ENCODE measurements at places on chromosomes 4 and X.

DNA sequence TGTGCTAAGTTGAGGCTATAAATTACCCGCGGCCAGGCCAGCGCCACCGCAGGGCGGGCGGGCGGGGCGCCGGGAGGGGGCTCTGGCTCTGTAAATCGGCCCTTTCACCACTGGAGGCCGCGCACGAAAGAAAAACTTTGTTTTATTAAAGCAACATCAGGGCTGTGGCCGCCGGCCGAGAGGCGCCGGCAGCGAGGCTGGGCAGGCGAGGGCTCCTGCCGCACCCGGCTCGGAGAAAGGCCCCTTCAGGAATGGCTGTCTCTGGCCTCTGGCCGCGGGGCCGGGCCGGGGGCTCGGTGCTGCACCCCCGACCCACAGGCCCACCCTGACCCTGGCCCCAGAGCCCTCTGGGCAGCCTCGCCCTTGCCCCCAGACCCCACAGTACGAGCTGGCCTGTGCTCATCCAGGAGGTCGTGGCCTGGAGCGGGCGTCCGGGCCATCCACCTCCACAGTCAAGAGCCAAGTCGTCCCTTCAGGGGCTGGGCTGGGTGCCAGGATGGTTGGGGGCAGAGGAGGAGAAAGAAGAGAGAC, 29.5 kb upstream of the FGFR3 start:
- DNase-seq, result no peak

GRCh38 chr4:168208957-168209614, 109.5 kb downstream of the DDX60 start:
- DNase-seq, result no peak

DNA sequence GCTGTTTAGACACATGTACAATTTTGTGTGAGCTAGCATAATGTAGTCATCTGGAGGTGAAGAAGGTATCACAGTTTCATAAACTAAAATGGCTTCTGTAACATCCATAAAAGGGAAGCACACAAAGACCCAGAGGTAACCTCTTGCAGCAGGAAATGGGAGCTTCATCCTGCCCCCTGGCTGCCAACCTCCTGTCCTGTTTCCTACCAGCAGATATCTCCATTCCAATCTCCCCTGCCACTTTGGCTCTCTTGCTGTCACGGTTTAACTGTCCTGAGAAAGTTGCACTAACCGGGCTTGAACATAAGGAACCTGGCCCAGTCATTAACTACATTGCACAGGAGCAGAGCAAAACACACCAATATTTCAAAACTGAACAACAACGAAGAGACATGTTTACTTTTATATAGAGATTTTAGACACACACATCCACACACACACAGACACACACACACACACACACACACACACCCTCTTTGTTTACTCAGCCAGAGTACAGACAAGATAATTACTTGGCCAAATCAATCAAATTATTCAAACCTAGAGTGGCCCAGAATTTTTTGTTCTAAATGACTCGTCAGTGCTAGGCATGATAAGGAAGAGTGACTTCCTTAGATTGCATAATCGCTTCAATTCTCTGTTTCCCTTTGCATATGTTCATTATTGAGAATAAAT, 24.2 kb downstream of the MID2 start:
- DNase-seq, result no peak

DNA sequence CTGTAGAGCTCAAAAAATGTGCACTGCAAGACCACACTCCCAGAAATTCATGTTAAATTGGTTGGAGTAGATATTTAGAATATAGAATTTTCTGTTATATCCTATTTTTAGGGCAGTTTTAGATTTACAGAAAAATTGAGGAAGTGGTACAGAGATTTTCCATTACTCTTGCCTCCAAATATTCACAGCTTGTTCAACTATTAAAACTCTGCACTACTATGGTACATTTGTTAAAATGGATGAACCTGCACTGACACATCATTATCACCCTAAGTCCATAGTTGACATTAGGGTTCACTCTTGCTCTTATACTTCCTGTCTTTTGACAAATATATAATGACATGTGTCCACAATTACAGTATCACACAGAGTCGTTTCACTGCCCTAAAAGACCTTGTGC, 1724.5 kb downstream of the C4orf33 start:
- no peak for DNase-seq

DNA sequence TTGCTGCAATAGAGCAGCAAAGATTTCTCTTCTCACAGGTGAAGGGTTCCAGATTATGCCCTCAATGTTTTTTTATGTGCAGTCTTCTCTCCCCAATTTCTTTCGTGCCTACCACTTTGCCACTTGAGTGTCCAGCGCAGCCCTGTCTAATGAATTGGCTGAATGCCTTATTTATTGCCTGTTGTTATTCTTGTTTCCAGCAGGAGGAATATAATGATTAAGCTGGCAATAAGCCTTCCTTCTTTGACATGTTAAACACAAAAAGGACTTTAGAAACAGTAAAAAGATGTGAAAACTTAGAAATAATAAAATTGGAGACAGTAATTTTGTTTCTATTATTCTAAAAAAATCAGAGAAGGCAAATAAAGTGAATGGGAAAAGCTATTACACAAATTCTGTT, 34.6 kb upstream of the FRAS1 start:
- DNase-seq, result no peak

GRCh38 chr4:139214039-139214534, 37.1 kb upstream of the ELF2 start:
- no peak for DNase-seq

DNA sequence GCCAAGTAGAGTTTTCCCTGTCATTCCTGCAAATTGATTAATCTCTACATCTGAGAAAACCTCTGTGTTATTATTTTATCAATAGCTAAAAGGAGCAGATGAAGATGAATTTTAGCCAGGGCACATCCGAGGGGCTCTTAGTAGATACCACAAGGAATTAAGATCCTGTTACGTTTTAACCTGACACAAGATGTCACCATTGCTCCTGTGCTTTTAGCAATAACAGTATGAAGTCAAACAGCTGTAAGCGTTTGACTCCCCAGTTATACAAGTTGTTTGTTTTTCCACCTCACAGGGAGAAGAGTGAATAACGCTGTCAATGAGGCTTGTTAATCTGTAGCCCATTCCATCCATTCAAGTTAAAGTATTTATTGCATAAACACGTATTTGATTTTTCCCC, 76.0 kb upstream of the AP1S2 start:
- no peak for DNase-seq

DNA sequence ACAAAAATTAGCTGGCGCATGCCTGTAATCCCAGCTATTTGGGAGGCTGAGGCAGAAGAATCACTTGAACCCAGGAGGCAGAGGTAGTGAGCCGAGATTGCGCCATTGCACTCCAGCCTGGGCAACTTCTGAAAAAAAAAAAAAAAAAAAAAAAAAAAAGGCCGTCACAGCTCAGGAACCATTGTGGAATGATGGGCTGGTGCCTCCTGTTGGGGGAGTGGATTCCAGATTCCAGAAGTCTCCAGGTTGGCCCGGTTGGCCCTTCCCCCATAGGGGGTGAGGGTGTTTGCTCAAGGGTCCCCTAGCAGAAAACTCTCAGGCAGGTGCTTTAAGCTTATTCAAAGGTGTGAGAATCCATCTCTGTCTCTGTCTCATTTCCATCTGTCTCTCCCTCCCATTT, 11.5 kb downstream of the SH3TC1 start:
- no peak for DNase-seq

DNA sequence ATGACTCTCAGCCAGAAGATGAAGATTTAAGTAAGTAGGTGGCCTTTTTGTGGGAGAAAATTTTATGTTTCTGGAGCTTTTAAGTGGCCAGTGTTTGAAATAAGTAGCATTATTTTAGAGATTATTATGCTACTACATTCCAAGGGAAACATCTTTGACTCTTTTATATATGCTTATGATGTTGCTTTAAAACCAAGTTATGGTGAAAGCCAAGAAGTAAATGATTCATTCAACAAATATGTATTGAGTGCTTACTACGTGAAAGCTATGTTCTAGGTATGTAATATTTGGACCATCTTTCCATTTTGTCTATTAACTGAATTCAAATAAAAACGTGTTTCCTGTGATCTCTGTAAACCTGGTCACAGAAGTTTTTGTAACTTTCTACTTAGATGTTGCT, 58.3 kb downstream of the ZFX start:
- no peak for DNase-seq

GRCh38 chr4:60313611-60314178, 886.4 kb upstream of the ADGRL3 start:
- no peak for DNase-seq

GRCh38 chr4:181004056-181004455, 1239.1 kb upstream of the TENM3 start:
- no peak for DNase-seq

DNA sequence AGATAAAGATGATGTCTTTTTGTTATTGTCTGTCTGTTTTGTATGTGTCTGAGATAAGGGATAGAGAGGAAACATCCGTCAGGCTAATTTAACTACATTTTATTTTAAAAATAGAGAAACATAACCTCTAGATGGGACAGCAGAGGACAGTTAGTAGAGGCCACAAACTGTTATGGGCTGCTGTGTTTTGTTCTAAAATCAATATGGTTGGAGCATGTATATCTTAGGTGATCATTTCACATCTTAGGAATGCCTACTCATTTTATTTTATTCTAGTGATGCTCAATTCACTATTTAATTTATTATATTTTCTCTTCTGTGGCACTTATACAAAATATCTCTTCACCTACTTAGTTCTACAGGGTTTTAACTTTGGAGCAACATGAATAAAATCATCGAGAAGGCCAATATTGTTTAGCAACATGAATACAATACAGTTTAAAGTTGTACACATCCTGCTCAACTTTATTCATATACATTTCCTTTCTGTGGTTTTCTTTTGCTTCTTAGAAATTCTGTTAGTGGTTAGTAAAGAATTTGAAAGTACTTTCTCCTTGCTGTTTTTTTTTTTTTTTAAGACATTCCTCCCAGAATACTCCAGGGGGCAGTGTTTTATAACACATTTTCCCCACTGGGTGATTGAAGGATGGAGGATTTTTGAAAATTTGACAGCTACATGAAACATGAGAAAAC, 392.9 kb downstream of the UNC5C start:
- DNase-seq, result peak; percentile 26

DNA sequence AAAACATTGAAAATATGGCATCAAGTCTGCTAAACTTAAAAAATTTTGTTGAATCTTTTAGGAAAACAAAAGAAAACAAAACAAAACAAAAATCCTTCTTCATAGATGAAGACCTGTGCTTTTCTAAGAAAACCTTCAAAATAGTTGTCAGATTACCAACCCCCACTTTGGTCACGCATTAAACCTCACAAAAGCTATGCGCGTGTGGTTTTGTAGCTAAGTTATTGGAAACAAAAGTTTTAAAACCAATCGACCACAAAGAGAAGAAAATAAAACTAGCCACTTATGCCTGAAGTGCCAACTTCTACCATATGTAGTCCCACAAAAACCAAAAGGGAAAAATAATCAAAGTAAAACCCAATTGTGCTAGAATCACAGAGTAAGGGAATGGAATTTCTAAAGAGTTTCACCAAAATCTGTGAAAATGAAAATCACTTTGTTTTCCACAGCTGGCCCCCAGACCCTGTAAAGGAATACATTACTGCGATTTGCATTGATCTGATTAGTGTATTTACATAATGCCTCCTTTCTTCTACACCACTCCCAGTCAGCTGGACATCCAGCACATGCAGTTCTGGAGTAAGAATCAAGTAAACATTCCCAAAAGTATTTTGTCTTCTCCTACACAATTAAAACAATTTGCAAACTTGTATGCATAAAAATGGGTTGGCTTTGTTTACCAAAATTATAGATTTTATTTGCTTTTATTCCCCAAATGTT, 330.1 kb upstream of the DKK2 start:
- no peak for DNase-seq

GRCh38 chr4:112563431-112564200, 47.6 kb upstream of the NEUROG2 start:
- DNase-seq, result no peak

DNA sequence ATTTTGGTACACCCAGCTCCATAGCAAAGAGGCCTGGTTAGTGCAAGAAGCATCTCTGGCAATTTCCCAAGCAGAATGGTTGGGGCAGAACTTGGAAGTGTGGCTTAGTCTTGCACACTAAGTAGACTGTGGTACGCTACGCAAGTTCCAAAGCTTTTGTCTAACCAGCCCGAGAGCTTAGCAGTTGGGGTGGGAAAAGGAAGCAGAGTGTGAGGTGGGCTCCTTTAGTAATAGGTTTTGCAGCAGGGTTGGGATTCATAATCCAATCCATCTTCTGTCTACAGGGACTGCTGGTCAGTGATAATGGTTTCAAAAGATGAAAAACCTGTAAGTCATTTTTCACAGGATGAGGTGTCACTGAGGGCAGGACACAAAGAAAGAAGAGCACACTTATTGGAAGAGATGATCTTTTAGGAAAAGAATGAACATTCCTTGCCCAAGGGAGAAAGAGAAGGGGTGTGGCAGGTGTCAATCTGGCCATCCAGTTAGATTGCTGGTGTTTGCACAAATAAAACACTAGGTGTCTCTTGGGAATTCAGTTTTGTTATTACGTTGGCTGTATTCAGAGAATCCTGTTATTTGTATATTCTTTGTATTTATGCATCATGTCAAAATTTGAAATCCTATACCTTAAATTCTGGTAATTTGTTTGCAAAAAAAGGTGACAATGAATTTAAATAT, 244.3 kb downstream of the GPAT3 start:
- no peak for DNase-seq

GRCh38 chrX:69257499-69258127, 92.4 kb upstream of the PJA1 start:
- DNase-seq, result no peak

GRCh38 chrX:19513383-19513782, 1.9 kb downstream of the MAP3K15 start:
- DNase-seq, result no peak

GRCh38 chr4:80173841-80174240, 23.5 kb upstream of the PRDM8 start:
- DNase-seq, result no peak

- peak; percentile 30 for DNase-seq
Observed at GRCh38 chrX:134570899-134571298, 87.4 kb downstream of the PLAC1 start.

- no peak for DNase-seq
Observed at GRCh38 chr4:140136509-140136908, 17.5 kb downstream of the MAML3 start.

- no peak for DNase-seq
Observed at GRCh38 chr4:156472624-156473023, 499.0 kb downstream of the PDGFC start.

GRCh38 chr4:86963697-86964096, 28.9 kb downstream of the AFF1 start:
- DNase-seq, result no peak

DNA sequence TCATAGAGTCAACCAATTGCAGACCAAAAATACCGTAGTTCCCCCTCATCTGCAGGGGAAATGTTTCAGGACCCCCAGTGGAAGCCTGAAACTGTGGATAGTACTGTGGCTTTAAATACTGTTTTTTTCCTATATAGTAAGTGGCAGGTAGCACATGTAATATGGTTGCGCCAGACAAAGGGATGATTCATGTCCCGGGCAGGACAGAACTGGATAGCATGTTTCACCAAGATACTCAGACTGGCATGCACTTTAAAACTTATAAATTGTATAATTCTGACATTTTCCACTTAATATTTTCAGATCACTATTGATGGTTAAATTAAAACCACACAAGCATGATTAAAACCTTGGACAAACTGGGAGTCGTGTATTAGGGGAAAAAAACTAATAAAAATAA, 276.3 kb upstream of the AGA start:
- no peak for DNase-seq

GRCh38 chr4:15100994-15101695, 98.9 kb downstream of the CPEB2 start:
- DNase-seq, result no peak

Measured in bone marrow (tissue), 2 donors.